ENCODE measurements at places on chromosomes 7 and 10. TPM values are rescaled to one million over a fixed set of nuclear protein-coding genes. Genes with fewer than 3 reads are reported as not detected.

The DOCK4 gene
- 8.3 TPM for total RNA-seq

The GPRIN2 gene
- not detected for total RNA-seq

The NANOS1 gene
- 54.2 TPM for total RNA-seq

The POLR1F gene
- total RNA-seq, result 47.3 TPM

The AKR1C4 gene
- total RNA-seq, result not detected

GRCh38 chr10:130543794-130544193, 407.6 kb downstream of the GLRX3 start:
- H3K36me3 ChIP-seq, result no peaks in the 10 kb centered on the region
- no peaks in the 10 kb centered on the region for H3K27me3 ChIP-seq
- no peak overlapping the region for H3K27ac ChIP-seq
- no peaks in the 10 kb centered on the region for H3K4me1 ChIP-seq
- no peak overlapping the region for H3K4me3 ChIP-seq

DNA sequence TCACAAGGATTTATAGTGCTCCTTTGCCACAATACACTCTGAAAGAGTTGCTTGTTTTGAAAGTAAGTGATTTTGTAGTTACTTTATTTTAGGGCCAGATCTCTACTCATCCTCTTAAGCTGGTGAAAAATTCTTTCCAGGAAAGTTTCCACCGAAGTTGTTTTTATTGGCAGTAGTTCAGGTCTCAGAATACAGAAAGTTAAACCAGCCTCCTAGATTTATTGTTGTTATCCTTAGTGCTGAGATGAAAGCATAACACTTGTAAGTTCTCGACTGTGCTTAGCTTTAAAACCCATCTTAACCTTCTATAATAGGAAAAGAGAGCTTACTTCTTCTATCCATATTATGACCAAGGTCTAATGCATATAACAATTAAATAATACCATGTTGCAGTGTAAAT, 5.5 kb downstream of the AP3M1 start:
- no peak overlapping the region for H3K27ac ChIP-seq
- no peaks in the 10 kb centered on the region for H3K4me1 ChIP-seq
- no peak overlapping the region for H3K4me3 ChIP-seq
- H3K27me3 ChIP-seq, result no peaks in the 10 kb centered on the region
- DNase-seq, result no peak
- no peaks in the 10 kb centered on the region for H3K36me3 ChIP-seq

DNA sequence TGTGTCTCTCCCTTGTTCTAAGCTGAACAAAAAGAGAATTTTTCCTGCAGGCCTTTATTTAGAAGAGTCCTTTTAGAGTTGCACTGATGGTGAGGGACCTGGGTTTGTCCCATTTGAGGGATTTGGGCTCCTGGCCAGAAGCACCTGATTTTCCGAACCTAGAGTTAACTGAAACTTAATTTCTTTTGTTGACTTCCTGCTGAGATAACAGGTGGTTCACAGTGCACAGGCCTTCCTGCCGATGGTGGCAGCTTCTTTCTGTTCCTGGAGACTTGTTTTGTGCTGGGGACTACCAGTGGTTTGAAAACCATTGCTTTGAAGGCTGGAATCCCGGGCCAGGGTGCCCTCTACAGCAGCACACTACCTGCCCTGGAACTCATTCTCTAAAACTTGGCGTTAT, 99.2 kb downstream of the SUGCT start:
- H3K27ac ChIP-seq, result no peak overlapping the region
- H3K36me3 ChIP-seq, result no peaks in the 10 kb centered on the region
- no peak overlapping the region for H3K4me3 ChIP-seq
- no peak for DNase-seq

DNA sequence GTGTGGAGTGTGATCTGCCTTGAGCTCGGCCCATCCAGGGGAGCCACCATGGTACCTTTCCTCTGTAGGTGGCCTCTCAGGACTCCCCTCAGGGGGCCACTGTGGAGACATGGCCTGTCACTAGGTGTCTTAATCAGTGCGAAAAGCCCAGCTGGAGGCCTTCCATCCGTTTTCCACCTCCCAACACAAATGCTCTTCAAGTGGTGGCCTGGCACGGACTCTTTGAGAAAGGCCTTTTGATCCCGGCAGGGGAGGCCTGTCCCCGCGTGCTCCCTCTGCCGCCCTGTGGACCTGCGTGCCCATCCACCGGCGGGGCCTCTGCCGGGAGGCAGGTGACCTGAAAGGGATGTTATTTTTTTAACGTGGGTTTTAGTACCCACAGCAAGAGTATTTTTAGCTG, 149.5 kb downstream of the RGS10 start:
- H3K4me3 ChIP-seq, result no peak overlapping the region
- H3K27me3 ChIP-seq, result no peaks in the 10 kb centered on the region
- H3K36me3 ChIP-seq, result no peaks in the 10 kb centered on the region
- no peak for DNase-seq

DNA sequence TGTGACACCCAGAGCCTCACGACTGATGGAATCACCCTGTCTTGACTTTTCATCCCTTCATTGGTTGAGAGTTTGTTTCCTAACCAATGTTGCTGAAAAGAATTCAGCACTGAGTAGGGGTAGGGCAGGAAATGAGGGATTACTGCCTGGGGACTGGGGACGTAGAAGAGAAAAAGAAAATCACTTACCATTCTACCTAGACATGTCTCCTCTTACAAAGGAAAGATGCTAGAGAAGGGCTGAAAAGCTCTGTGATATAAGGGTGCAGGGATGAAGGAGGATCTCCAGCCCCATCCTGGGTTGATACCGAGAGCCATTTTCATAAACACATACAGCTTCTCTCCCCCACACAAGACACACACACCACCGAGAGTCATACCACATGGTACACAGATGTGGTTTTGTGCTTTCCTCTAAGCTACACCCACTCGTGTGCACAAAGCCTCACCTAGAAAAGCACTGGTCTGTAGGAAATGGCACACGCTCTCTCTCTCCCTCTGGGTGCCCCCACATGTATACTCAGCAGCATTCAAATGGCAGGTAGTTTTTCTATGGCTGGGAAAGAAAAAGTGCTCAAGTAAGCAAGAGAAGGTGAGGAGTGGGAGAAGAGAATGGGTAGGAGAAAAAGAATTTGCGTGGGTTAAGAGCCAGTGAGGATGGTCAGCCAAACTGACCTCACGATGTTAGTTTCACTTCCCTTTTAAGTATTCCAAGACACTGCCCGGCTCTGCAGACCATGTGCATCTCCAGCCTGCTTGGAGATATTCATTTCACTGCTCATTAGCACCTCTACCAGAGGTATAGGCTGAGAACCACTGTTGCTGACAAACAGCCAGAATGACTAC, 85.8 kb downstream of the CALD1 start:
- no peak overlapping the region for H3K4me3 ChIP-seq
- no peak overlapping the region for H3K27ac ChIP-seq
